ENCODE measurements at places on chromosomes 2 and 18.

DNA sequence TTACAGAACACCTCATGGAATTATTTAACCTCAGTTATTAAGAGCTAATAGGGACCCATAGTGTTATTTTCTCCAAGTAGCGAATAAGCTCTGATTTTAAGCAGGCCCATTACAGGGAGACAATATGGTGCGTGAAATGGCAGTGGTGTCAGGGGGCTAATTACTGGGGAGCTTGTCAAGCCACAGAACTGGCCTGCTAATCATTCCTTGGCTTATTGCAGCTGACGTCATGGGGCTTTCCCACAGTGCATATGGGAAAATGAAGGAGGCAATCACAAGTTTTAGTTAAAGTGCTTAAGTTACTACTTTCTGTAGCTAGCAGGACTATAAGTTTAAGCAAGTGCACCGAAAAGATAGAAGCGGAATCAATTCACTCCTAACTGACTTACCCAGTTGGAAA, 262.5 kb downstream of the TGIF1 start:
- no peak for DNase-seq

DNA sequence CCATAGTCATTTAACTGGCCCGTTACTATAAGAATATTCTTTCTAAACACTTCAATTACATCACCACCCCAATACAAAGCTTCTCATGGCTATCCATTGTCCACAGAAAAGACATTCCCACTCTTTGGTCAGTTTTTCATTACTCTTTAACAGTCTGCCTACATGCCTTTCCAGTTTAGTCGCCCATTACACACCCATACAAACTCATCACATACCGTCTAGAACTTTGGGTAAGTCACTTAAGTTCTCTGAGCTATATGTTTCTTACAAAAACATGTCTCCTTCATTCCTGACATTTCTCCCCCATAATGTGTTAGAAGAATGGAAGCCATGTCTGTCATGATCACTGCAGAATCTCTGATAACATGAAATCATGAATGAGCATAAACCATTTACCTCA, 108.2 kb upstream of the STK17B start:
- no peak for DNase-seq

DNA sequence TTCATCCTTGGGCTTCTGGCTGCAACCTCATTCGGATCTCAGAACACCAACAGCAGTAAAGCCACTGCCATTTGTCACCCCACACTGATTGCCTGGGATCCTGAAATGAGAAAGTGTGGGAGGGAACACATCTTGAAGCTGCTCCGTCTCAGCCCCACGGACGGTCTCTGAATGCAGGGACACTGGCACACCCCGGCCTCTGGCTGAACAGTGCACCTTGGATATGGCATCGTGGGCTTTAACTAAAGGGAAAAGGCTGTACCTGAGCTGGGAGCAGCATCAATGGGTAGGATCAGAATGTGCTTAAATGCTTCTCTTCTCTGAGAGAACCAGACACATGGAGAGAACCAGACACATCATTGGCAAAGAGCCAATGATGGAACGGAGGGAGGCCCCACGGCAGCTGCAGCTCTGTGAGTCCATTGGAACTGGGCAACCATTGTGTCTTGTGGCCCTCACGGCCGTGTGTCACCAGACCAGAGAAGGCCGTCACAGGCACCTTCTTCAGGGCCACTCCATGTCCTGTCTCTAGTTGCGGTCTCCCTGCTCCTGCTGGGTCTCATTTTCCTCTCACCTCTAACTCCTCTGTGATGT, 193.4 kb upstream of the MYT1L start:
- DNase-seq = no peak

GRCh38 chr2:121034551-121034950, 250.5 kb downstream of the TFCP2L1 start:
- DNase-seq = no peak

GRCh38 chr2:232449964-232450363, 6.0 kb upstream of the ALPI start:
- no peak for DNase-seq

DNA sequence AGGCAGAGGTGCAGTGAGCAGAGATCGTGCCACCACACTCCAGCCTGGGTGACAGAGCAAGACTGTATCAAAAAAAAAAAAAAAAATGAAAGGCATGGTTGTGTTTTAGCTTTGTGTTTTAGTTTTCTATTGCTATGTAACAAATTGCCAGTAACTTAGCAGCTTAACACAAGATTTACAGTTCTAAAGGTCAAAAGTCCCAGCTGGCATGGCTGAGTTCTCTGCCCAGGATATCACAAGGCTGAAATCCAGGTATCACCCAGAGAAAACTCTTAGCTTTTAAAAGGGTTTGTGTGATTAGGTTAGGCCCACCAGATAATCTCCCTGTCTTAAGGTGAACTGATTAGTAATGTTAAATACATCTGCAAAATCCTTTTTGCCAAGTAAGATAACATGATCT, 107.7 kb upstream of the YPEL5 start:
- DNase-seq = no peak

DNA sequence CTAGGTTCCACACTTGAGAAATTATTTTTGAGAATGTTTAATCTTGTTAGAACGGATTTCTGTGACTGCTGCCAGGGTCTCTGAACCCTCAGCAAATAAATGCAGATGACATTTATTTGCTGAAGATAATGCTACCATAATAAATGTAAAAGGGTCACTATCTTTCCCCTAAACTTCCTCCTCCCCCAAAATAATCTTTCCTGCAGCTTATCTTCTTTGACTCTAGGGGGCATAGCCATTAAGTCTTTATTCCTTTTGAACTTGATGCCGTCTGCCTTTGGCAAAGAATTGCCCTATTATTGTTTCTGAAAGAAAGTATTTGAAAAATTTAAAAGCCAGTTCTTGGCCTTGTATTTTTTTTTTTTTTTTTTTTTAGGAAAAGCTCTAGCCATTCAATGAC, 63.6 kb upstream of the ACSL3 start:
- DNase-seq = no peak

DNA sequence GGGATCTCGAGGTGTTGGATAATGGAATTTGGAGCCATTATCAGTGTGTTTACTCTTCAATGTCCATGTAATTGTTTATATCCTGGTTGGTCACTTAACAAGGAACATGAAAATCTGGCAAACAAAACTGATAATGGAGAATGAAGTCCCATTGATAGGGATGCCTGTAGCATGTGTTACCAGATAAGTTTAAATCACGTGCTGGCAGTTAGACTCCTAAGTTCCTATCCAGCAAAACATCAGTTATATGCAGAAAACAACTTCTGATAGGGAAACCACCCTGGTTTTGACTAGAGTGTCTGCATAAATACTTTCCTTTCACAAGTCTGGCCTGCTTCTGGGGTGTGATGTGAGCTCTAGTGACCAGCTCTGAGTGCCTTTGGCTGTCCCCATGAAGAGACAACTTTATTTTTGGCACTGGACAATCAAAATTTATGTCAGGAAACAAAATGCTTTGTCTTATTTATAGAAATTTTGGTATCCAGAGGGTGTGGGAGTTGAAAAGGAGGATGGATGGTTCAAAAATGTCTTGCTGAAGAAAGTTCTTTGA, 82.0 kb downstream of the FHOD3 start:
- no peak for DNase-seq

- DNase-seq = no peak
Observed at GRCh38 chr2:189609423-189609816, 28.8 kb upstream of the SLC40A1 start.

DNA sequence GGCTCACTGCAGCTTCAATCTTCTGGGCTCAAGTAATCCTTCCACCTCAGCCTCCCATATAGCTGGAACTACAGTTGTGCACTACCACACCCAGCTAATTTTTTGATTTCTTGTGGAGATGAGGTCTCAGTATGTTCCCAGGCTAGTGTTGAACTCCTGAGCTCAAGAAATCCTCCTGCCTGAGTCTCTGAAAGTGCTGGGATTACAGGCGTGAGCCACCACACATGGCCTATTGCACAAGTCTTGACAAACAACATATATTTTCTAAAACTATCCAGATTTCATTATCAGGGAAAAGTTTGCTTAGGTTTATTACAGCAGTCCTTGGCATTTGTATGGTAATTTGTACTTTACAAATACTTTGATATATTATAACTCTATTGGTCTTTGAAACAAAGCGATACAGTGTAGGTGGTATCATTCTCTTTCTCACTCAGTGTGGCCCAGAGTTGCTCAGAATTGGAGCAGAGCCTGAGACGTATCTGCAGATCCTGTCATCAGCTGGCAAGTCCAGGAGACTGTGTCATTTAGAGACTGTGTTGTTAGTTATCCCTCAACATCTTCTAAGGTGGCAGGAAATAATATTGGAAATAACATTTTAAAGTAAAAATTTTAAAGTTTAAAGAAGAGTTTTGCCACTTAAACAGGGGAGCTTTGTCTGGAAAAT, 41.4 kb downstream of the PDK1 start:
- DNase-seq = no peak

- no peak for DNase-seq
Observed at GRCh38 chr2:10083692-10084211, 3.5 kb upstream of the CYS1 start.

- no peak for DNase-seq
Observed at GRCh38 chr2:127650041-127650784, 4.3 kb downstream of the GPR17 start.

DNA sequence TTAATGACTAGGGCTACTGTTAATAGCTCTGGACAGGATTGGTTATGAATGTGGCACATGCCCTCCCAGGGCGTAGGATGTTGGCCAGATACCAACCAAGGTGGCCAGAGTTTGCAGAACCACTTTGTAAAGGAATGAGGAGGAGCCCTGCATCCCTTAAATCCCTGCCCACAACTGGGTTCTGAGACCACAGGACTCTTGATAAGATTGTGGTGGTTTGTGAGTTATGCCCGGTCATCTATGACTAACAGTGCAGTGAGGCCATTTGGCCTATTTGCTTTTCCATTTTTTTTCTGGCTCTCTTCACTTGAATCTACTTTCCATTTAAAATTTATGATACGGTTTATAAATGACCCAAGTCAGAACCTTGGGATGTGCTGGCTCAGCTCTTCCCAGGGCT, 294.5 kb downstream of the PRKCE start:
- no peak for DNase-seq

DNA sequence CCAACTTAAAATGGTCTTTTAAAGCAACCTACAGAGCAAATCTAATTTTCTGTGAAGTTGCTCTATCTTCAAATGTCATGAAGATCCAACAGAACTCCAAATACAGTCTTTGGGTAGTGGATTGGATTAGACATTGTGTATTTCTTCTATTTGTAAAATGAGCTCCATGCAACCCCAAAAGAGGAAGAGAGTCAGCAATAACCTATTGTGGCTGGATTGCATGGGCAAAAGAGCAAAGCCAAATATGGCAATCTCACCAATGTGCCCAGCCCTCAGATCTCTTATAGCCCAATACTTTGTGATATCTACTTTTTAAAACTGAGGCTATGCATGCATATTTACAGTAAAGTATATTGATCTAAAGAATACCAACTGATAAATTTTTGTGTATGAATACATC, 146.3 kb downstream of the TXNL1 start:
- DNase-seq = no peak

DNA sequence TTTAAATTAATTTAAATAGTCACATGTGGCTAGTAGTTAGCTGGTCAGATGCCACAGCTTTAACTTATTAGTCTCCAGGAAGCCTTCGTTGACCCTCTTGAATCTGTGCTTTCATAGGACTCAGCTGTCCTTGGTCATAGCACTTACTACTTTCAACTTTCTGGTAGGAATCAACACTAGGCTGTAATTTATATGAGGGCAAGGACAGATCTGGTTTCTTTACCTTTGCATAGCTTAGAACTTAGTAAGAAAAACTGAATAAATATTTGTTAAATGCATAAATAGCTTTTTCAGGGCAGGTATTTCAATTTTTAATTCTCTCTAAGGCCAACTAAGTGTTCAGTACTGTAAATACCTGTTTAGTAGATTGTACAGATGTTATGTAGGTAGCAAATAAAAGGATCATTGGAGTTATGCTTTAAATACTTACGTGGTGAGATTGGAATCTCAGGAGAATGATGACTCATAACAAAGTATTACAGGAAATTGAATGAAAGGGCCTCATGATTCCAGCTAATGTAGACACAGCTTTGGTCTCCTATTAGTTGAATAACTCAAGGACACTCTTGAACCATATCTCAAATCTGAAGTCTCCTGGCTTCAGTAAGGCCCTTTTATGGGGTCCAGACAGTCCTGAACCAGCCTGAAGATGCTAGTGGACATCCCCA, 2.6 kb downstream of the CLIP4 start:
- DNase-seq = no peak

- no peak for DNase-seq
Observed at GRCh38 chr2:43408407-43409160, 182.2 kb upstream of the ZFP36L2 start.

DNA sequence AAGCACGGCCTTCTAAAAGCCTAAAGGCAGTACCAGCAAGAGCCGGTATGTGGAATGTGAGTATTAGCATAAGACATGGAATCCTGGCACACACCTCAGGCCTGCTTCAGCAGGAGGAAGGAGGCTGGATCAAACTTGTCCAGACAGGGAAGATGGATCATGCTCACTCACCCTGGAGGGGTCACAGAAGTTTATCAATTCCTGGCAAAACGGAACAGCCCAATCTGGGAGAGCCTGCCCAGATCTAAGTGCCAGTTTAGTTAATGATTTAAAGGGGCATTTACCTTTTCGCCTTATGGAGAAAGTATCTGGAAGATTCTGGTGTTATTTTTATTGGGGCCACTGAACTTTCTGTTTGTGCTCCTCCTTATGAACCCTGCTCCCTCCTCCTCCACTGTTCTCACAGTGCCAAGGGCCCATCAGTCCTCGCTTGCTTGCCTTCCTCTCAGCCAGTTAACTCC, 58.3 kb upstream of the NFE2L2 start:
- DNase-seq = no peak

Measured in thoracic aorta (tissue), 2 donors.